ENCODE measurements at places on chromosomes 11 and 22.

GRCh38 chr22:32353292-32353691 lies 4.4 kb upstream of the RFPL3 start:
- no peak for DNase-seq

DNA sequence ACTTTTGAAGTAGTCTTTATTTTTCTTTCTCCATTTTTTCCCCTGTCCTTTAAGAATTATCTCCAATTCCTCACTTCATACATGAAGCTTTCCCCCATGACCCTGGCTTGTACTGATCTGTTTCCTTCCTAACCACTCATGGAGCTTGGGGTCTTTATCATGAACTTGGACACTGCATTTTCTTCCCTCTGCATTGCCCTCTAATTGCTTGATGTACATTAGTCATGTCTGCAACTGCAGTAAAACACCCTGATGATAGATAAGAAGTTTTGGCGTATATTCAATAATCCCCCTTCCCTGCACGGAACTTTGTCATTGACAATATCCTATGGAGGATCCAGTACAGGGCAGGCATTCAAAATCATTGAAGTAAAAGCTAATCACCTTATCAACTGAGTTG lies 3.4 kb downstream of the HEPHL1 start:
- no peak for DNase-seq

GRCh38 chr11:9568854-9569587 lies 4.4 kb upstream of the WEE1 start:
- peak; percentile 94 for DNase-seq

- no peak for DNase-seq
These were observed 104.7 kb upstream of the RRM1 start for GRCh38 chr11:3989921-3990290.

DNA sequence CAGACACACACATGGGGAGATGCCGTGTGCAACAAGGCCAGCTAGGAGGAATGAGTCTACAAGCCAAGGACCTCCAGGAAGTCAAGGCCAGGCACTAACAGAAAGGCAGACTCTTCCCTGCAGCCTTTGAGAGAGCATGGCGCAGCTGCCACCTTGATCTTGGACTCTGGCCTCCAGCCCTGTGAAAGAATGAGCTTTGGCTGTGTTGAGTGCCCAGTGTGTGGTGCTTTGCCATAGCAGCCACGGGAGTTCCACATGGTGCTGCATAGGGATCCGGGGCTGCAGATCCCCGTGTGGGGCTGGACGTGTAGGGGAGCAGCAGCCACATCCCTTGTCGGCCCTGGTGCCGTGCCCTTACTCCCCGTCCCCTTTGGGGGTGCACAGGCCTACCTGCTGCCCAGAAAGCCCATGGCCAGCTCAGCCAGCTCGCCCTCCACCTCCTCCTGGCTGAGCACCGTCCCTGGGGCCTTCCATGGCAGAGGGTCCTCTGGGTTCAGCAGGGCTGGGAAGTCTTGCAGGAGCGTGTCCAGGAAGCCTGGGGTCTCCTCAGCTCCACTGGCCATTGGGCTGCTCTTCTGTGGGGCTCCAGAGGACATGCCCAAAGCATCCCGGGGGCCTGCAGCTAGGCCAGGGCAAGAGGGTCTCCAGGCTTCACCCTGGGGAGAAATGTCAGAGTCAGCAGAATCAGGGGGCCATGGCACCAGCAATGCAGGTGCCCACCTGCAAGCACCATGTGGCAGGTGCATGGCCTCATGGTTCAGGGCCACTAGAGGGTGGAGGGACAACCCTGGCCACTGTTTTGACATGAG lies 7.0 kb downstream of the PPM1F start:
- DNase-seq: no peak

GRCh38 chr11:46305295-46305694 lies 27.8 kb downstream of the CREB3L1 start:
- peak; percentile 78 for DNase-seq

- no peak for DNase-seq
These were observed 149.4 kb upstream of the NCAM1 start for GRCh38 chr11:112811783-112812182.

DNA sequence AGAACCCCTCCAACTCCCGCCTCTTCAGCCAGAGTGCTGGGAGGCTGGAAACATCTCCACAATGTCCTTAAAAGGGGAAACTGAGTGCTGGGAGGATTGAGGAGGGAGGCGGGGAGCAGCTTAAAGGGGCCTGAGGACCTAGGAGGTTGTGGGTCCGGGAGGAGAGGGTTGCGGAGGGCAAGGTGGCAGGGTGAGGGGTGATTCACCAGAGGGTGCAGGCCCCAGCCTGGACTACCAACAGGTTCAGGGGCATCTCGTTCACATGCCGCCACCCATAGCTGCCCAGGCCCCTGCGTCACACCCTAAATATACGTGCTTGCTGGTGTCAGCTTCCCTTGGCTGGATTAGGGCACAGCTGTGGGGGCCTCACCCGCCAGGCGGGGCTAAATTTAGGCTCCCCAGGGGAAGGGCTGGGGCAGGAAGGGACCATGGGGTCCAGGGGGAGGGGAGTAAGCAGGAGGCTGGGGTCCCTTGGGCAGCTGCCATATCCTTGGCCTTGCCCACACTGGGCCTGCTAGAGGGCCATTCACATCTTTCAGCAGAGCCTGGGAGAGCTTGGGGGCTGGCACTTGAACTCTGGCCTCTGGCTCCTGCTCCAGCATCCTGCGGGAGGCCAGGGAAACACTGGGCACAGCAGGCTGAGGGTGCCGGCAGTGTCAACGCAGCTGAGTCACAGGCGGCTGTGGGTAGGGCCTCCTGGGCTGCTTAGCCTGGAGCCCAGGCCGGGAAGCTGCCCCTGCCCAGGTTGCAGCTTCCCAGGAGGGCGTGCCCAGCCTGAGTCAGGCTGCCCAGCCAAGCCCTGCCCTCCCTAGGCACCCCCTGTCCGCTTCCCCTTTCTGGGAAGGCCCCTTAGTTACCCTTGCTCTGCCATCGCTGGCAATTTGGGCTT lies 1.3 kb downstream of the EHBP1L1 start:
- peak; percentile 51 for DNase-seq

- no peak for DNase-seq
These were observed 16.9 kb downstream of the SERPINH1 start for GRCh38 chr11:75578977-75579376.

GRCh38 chr11:86910592-86910991 lies 44.6 kb downstream of the FZD4 start:
- no peak for DNase-seq
